ENCODE measurements at places on chromosomes 1 and 21.

- no peak for DNase-seq
Measured at GRCh38 chr1:157176016-157176415, 37.8 kb upstream of the ETV3 start.

- DNase-seq: no peak
Measured at GRCh38 chr1:169860187-169860586, 33.5 kb downstream of the SCYL3 start.

DNA sequence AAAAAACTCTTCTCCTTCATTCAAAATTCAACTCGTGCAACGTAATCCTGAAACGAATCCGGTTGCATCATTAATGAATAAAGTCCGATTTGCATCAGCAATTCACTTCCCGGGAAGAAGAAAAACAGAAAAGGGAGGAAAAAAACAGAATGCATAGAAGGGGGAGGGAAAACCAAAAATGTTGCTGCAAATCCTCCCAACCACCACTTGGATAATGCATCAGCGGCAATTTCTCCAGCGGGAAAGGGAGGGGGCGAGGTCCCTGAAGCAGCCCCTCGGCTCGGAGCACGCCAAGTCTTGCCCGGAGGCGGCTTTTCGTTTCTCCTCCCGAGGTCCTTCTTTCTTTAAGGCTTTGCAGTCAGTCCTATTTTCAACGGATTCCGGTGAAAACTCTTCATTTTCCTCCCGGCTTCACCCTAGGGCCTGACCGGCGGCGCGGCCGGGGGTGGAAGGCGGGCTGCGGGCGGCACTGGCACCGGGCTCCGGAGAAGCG, 723 bp downstream of the CDC42BPA start:
- no peak for DNase-seq

- DNase-seq: no peak
Measured at GRCh38 chr1:164971391-164971790, 385.1 kb downstream of the LMX1A start.

DNA sequence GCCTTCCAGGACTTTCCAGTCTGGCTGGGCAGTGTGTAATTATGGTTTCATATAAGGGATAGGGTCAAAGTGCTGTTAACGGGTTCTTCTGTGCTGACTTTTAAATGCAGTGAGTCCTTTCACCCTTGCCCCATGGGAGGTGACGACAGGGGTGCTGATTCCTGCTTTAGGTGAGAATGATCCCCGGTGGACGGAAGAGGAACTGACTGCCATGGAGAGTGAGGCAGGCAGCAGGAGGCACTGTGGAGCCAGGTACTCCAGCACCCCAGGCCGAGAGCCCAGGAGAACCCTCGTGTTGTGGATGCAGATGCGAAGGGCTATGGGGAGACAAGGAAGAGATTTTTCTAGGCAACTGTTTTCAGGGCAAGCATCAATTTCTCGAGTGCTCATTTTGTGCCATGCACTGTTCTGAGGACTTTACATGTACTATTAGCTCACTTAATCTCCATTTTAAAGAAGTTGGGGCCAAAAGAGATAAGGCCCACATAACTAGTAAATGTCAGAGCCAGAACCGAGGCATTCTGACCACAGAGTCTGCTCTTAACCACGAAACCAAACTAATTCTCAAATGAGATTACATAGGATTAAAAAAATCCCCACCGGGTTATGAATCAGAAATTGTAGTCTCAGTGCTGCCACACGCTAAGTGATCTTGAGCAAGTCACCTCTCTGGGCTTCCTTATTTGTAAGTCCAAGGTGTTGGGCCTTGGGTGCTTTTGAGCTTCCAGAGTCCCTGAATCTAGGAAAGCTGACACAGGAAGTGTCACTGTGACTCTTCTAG, 28.2 kb downstream of the STPG1 start:
- no peak for DNase-seq

DNA sequence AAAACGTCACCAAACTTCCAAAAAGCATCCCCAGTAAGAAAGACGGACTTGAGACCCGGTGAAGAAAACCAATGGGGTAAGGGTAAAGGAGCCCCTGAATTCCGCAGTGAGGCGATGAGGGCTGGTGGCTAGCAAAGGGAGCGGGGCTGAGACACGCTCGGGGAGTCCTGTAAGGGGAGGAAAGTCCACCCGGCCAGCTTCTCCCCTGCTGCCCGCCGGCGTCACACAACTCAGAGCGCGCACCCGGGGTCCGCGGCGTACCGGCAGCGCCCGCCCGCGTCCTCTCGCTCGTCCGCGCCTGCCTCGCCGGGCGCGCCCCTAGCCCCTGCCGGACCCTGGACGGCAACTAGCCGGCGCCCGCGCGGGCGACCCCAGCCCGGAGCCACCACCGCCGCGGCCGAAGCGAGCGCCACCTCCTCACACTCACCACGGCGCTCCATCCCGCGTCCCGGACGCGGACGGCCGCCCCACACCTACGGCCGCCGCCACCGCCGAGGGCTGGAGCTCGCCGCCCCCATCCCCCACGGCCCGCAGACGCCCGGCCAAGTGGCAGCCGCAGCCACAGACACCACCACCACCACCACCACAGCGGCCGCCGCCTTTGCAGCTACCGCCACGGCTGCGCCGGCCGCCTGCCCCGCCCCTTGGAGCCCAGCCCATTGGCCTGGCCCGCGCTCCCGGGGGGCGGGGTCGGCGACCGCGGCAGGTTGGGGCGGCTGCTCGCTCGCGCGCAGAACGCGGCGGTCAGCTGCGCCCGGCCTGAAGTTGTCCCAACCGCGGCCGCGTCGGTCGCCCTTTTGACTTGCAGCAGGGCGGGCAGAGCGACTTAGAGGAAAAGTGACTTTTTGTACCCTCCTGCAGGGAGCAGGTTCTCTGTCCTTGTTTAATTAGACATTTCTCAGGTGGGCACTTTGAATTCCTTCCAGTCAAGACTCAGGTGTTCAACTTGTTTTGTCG, 10.0 kb upstream of the ARHGAP29 start:
- no peak for DNase-seq

GRCh38 chr1:241208910-241209379, 148.1 kb downstream of the RGS7 start:
- no peak for DNase-seq

DNA sequence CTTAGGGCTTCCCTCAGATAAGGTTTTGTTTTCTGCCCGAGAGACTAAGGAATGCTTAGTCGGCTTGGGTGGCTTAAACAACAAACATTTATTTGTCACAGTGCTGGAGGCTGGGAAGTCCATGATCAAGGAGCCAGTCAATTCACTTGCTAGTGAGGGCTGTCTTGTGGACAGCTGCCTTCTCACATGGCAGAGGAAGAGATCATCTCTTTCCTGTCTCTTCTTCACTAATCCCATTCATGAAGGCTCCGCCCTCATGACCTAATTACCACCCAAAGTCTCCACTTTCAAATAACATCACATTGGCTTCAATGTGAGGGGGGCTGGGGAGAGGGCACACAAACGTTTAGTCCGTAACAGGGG, 50.5 kb upstream of the IL12RB2 start:
- DNase-seq: no peak

- no peak for DNase-seq
Measured at GRCh38 chr1:174097426-174097825, 61.9 kb upstream of the RABGAP1L start.

- DNase-seq: no peak
Measured at GRCh38 chr1:61461406-61462384, 263.2 kb downstream of the TM2D1 start.

- DNase-seq: no peak
Measured at GRCh38 chr1:212466898-212467650, 34.4 kb downstream of the NENF start.

DNA sequence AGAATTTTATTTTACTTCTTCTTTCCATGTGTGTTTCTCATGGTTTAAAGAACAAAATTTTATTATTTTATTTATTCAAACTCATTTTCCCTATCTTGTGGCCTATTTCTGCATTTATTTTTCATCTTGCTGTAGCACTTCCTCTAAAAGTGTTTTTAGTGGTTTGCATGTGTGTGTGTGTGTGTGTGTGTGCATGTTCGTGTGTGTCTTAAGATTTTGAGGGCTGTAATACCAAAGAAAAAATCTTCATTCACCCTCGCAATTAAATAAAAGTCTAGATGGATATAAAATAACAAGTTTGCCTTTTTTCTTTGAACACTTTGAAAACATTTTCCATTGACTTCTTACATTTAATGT, 24.6 kb upstream of the FCRL3 start:
- DNase-seq: no peak

GRCh38 chr21:41368735-41369104, 6.9 kb downstream of the MX2 start:
- no peak for DNase-seq

DNA sequence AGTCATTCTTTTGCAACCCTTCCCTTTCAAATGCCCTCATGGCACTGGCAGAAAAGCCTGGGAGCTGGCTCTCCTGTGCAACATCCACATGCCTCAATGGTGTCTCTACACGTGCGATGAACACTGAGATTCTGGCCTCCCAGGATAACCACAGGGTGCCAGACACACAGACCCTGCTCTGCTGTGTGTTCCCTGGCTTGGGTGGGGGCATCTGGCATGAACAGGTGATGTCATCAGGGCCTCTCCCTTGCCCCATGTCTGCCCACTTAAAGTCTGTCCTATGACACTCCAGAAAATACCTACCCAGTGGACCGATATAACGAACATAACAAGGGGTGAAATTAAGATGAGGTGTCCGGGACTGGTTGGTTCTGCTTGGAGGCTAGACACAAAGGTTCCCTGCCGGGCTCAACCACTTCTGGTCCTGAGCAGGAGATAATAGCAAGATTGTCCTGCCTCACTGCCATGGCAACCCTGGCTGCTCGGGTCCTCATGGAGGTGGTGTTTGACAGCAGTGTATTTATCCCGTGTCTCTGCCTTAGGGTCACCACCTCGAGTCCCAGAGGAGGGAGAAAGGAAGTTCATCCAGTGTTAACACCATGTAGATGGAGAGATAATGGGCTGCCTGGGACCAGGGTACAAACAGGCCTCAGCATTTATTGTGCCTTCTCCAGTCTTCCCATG, 19.3 kb downstream of the INSRR start:
- no peak for DNase-seq

- DNase-seq: no peak
Measured at GRCh38 chr1:117607471-117607870, 1.6 kb downstream of the TENT5C start.

- DNase-seq: no peak
Measured at GRCh38 chr1:17509363-17509762, 30.1 kb upstream of the ARHGEF10L start.

GRCh38 chr1:14129009-14129408, 429.0 kb downstream of the PRDM2 start:
- DNase-seq: no peak

DNA sequence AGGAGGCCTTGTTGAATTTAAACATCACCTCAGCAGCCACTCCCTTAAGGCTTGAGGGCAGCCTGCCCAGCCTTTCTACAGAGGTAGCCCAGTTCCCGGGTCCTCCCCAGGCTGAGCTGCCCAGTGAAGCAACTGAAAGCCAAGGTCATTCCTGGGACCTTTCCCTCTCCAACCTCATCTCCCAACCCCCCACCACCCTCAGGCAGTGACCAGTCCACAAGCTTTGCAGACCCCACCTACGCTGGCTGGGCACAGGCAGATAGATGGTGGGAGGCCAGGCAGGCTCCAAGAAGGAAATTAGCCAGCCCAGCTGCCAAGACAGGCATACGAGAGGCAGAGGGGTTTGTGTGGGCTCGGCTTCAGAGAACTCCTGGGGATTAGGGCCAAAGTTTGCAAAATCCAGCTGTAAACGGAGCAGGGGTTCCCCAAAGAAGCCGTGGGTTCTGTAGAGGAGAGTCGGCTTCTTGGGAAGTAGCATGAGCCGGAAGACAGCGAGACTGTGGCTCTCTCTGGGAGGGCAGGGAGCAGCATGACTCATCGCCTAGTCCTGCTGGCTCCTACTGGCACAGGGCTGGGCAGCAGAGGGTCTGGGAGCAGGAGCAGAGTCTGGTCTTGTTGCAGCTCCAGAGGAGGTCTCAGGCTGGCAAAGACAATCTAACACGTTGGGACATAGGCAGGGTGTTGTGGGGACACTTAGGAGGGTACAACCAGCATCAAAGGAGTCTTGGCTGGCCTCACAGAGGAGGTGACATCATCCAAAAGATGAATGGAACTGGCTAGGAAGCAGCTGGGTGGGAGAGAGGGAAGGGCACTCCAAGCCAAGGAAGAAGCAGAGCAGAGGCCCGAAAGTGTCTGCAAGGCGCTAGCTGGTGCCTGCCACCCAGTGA, 2.8 kb upstream of the ZC3H12A start:
- peak; percentile 78 for DNase-seq

DNA sequence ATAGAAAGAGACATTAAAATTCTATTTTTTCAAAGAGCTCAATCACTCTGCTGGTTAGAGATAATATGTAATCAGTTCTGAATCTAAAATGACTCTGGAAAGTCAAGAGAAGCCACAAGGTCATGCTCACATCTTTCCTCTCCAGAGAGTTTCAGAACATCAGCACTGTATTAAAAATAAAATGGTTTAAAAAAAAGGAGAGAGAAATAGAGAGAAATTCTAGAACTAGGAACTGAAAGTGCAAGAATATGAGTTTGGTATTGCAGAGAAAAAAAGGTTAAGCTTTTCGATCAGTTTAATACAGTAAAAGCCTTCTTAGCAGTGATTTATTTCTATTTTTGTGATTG, 44.0 kb upstream of the DIPK1A start:
- no peak for DNase-seq

DNA sequence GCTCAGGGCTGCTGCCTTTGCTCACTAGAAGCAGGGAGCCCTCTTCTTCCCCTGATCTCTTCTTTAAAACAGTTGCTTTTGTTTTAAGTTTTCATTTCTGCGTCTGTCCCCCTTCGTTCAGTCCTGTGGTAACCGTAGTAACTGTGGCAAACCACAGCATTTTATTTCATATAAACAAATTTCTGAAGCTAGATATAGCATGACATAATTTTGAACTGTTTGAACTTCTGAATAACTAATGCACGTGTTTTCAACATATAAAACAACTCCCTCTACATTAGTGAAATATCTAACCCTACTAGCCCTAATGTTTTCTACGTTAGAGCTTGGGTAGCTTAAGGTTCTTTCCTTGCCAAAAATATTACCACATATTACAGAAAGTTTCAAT, 104.6 kb downstream of the DISP1 start:
- no peak for DNase-seq

DNA sequence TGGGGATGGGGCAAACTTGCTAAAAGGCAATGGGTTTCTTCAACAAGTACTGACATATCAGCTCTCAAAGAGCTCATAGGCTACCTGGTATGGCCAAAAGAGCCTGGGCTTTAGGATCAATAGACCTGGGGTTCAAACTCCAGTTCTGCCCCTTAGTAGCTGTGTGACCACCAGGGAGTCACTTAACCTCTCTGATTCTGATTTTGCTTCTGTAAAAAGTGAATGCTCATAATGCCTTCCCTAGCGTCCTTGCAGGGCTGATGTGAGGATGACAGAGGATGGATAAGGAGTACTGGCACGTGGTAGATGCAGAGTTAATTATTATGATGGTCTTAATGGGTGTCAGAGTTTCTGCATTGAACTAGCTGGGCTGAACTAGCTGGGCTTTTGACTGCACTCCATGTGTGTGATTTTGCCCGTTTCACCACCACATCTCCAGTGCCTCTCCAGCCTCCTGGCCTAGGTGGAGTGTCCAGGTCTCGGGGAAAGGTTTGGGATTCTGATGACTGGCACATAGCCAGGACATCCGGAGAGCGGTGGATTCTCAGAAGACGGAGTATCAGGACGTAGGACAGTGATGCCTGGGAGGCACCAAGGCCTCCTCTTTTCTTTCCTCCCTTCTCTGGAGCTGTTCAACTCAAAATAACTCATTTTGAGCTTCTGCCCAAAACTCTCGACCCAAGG, 15.2 kb downstream of the DISP3 start:
- DNase-seq: no peak

- DNase-seq: no peak
Measured at GRCh38 chr1:25569597-25570396, 26.4 kb downstream of the LDLRAP1 start.

Data from amniotic stem cell (primary cell).